ENCODE measurements at places on chromosomes 1 and 21. TPM values are rescaled to one million over a fixed set of nuclear protein-coding genes. Genes with fewer than 3 reads are reported as not detected.
A peak's percentile ranks its signal among the peaks of the same experiment; 100 is the strongest.

- no peaks in the 10 kb centered on the region for H3K4me1 ChIP-seq
- H3K27ac ChIP-seq = no peak overlapping the region
- H3K4me3 ChIP-seq = no peak overlapping the region
- no peaks in the 10 kb centered on the region for H3K36me3 ChIP-seq
- H3K27me3 ChIP-seq = peaks cover 3% of the 10 kb centered on the region
- no peak for DNase-seq
Observed at GRCh38 chr1:56634981-56635380, 10.1 kb upstream of the PRKAA2 start.

DNA sequence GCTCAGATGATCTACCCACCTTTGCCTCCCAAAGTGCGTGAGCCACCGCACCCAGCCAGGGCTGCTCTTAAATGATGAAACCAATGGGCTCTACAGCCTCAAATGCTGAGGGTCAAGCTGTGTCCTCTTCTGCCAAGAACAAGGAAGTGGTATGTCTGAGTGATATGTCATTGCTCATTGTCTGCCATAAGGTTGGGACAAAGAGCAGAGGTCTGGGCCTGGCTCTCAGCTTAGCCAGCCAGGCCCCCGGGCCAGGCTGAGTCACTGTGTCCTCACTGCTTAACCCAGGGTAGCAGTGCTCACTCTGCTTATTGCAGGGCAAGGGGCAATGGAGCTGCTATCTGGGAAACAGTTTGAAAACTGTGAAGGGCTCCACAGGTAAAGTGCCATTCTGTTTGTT is 8.3 kb upstream of the ETS2 start:
- no peak overlapping the region for H3K27ac ChIP-seq
- no peaks in the 10 kb centered on the region for H3K4me1 ChIP-seq
- H3K4me3 ChIP-seq = no peak overlapping the region
- H3K27me3 ChIP-seq = no peaks in the 10 kb centered on the region
- no peaks in the 10 kb centered on the region for H3K36me3 ChIP-seq

GRCh38 chr1:43671626-43672330 is 21.8 kb downstream of the KDM4A start:
- H3K36me3 ChIP-seq = peaks cover 100% of the 10 kb centered on the region
- H3K4me1 ChIP-seq = no peaks in the 10 kb centered on the region
- H3K27me3 ChIP-seq = no peaks in the 10 kb centered on the region
- H3K27ac ChIP-seq = no peak overlapping the region
- no peak overlapping the region for H3K4me3 ChIP-seq
- no peak for DNase-seq

The HHIPL2 gene
- total RNA-seq = 0.32 TPM

DNA sequence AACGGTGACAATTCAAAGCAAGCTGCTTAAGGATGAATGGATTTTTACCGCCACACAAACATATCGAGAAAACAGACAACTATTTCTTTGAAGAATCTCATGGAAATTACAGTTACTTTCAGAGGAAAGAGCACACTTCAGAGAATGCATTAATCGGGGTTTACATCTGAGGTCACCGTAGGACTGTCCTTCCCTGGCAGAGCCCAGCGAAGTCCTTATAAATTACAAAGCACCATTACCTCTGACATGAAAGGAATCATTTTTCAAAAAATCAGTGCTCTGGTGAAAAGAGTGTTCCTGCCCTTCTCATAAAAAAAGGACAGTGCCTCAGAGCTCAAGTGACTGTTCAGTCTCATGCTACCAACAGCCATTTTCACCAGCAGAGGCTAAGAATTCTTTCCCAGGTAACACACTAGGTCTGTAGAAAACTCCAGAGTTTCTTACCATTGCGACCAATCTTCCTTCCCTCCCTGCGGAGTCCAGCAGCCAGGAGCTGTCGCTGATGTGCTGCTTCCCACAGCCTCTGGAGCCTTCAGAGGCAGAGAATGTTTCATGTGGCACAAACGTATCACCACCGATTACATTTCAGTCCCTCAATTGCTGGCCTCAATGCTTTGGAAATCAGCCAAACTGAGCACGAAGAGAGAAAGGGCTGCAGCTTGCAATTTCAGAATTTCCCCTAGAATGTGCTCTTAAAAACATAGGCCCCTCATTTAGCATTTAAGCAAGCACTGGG is 75.4 kb downstream of the PLD5 start:
- no peaks in the 10 kb centered on the region for H3K36me3 ChIP-seq
- no peak for DNase-seq
- no peaks in the 10 kb centered on the region for H3K4me1 ChIP-seq
- no peak overlapping the region for H3K4me3 ChIP-seq

DNA sequence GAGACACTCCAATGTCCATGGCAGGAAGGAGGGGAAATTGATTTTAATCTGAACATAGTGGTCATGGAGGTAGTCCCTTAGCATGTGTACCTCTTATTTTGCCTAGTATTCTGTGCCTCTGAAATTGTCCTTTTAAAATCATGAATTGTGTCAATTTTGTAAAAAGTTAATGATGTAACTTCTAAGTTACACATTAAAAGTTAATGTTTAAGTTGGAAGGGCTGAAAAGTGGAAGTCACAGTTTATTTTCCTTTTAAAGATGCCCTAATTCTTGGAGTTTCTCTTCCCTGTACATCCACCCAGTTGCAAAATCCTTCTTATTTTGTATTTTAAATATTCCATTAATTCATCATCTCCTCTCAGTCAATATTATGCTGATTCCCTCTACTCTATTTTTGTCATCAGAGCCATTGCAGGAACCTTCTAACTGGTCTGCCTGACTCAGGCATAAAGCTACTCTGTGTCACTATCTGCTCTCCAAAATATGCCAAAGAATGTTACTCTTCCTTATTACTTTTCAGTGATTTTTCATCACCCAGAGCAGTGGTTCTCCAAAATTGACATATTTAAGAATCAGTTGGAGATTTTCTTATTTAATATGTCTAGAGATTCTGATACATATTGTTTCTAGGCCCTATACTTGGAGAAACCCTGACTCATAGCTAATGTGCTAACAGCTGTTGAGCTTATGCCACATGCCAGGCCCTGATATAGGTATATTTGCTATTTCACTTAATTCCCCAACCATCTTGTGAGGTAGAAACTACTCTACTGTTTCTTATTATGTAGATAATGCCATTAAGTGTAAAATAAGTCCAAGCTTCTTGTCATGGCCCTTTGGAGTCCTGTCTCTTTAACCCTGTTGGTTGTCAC is 5.1 kb downstream of the HOOK1 start:
- H3K27me3 ChIP-seq = peaks cover 7% of the 10 kb centered on the region
- H3K27ac ChIP-seq = no peak overlapping the region
- DNase-seq = no peak
- H3K4me1 ChIP-seq = peaks cover 19% of the 10 kb centered on the region
- H3K36me3 ChIP-seq = no peaks in the 10 kb centered on the region
- H3K4me3 ChIP-seq = no peak overlapping the region

DNA sequence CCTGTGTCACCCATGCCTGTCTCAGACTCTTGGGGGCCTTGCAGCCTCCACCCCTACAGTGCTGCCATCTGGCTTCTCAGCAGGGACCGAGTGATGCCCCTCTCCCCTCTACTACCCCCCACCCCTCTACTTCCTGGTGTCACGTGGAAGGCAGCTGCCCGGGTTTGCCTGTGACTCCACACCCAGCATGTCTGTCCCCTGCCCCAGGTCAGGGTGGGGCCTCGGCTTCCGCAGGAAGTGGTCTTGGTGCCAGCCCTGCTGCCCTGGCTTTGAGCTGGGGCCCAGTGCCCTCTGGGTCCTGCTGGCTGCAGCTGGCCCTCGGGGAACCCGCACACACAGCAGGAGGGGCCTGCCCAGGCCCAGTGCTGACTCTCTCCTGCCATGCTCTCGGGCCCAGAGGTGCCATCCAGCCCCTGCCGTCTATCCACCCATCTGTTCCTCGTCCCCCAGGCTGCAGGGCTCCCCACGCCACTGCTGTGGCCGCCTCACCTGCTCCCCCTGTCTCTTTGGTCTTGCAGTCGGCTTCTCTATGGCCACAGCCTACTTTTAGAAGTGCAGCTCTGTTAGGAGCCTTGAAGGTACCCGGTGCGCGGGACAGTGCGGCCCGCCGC is 24.0 kb downstream of the PLCH2 start:
- peaks cover 51% of the 10 kb centered on the region for H3K27me3 ChIP-seq
- peaks cover 12% of the 10 kb centered on the region for H3K36me3 ChIP-seq
- DNase-seq = no peak
- peaks cover 14% of the 10 kb centered on the region for H3K4me1 ChIP-seq
- H3K4me3 ChIP-seq = no peak overlapping the region
- H3K27ac ChIP-seq = no peak overlapping the region

The OLFML2B gene
- 3.3 TPM for total RNA-seq

DNA sequence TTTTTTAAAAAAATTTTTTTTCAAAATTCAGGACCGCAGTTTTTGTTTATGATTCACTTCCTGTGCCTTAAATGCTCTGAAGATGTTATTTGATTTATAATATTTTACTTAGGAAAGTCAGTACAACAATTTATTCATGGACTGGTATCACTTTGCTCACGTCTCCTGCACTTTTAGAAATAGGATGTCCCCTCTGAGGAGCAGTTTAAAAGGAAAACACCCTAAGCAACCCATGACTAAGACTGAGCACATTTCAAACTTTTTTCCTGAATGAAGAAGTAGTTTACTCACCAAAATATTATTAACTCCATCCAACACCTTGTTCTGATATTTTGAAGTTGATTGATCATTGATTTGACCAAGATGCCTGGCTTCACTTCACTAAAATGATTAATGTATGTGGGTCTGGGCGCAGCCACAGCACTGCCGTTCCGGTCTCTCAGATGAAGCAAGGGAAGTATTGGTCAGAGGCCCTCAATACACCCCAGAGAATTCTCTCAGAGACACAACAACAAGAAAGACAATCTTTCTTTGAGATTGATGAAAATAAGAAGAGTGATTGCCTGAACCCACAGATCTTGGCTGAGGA is 223.9 kb downstream of the TGFB2 start:
- H3K27me3 ChIP-seq = no peaks in the 10 kb centered on the region
- DNase-seq = no peak
- H3K36me3 ChIP-seq = no peaks in the 10 kb centered on the region
- H3K4me1 ChIP-seq = peaks cover 3% of the 10 kb centered on the region
- no peak overlapping the region for H3K4me3 ChIP-seq

DNA sequence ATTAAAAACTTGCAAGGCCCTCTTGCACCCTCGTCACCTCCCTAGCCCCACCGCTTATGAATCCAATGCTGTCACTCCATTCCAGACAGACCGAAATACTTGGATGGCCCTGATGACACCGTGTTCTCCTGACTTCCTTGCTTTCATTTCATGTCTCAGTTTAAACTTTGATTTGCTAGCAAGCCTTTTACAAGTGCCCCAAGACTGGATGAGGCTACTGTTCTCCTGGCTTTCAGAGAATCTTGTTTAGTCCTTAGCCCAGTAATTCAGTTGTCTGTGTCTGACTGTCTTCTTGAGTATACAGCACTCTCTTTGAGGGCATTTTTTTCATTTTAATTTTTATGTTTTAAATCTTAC is 824 bp upstream of the IFI44L start:
- no peaks in the 10 kb centered on the region for H3K27me3 ChIP-seq

- H3K4me1 ChIP-seq = no peaks in the 10 kb centered on the region
- no peak overlapping the region for H3K4me3 ChIP-seq
- no peaks in the 10 kb centered on the region for H3K36me3 ChIP-seq
- no peak overlapping the region for H3K27ac ChIP-seq
Observed at GRCh38 chr1:50268049-50268448, 155.2 kb downstream of the DMRTA2 start.

The MSH4 gene
- total RNA-seq = 0.21 TPM

DNA sequence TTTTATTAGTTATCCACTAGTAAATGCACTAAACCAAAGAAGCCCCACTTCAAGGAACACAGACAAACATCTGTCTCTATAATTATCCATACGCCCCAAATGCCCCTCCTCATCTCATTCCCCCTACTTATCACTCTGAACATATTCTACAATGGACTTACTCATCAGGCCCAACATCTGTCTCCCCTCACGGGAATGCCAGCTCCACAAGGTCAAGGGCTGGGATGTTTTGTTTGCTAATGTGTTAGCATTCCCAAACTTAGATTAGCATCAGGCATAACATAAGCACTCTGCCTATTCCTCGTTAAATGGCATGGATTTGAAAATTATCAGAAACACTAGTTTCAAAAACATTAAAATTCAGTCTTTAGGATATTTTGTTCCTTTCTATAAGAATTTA is 279.5 kb downstream of the DSCAM start:
- no peak overlapping the region for H3K27ac ChIP-seq
- no peaks in the 10 kb centered on the region for H3K4me1 ChIP-seq
- H3K4me3 ChIP-seq = no peak overlapping the region
- no peaks in the 10 kb centered on the region for H3K36me3 ChIP-seq

DNA sequence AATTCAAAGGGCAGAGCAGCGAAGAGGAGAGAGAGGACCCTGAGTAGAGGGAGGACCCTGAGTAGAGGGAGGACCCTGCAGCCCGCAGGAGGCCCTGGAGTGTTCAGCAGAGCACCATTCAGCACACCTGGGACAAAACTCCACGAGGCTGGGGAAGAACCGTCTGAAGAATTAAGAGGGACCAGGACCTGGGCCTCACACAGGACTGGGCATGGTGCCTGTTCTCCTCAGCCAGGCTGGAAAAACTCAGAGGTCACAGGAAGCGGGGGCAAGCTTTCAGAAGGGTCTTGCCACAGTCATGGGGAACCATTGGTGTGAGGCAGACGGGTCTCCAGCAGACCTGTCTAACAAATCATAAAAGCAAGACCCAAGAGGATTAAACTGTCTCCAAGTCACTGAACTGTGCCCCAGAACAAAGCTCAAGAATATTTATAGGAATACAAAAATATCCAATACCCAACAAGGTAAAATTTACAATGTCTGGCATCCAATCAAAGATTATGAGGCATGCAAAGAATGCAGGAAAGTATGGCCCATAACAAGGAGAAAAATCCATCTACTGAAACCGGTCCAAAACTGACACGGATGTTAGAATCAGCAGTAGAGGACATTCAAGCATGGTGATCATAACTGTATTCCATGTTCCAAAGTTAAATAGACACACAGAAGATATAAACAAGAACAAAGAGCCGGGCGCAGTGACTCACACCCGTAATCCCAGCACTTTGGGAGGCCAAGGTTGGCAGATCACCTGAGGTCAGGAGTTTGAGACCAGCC is 30.6 kb downstream of the MORN1 start:
- H3K27ac ChIP-seq = no peak overlapping the region
- no peaks in the 10 kb centered on the region for H3K36me3 ChIP-seq
- no peak for DNase-seq
- no peak overlapping the region for H3K4me3 ChIP-seq
- no peaks in the 10 kb centered on the region for H3K4me1 ChIP-seq

GRCh38 chr1:203726417-203726867 is 38.5 kb upstream of the LAX1 start:
- H3K4me3 ChIP-seq = no peak overlapping the region
- no peaks in the 10 kb centered on the region for H3K4me1 ChIP-seq
- H3K27me3 ChIP-seq = no peaks in the 10 kb centered on the region
- H3K36me3 ChIP-seq = peaks cover 90% of the 10 kb centered on the region
- no peak overlapping the region for H3K27ac ChIP-seq
- DNase-seq = no peak

GRCh38 chr1:32128964-32129363 is 21.1 kb downstream of the KPNA6 start:
- H3K4me1 ChIP-seq = peaks cover 18% of the 10 kb centered on the region
- H3K27me3 ChIP-seq = no peaks in the 10 kb centered on the region
- no peak for DNase-seq
- no peak overlapping the region for H3K27ac ChIP-seq
- H3K4me3 ChIP-seq = no peak overlapping the region
- H3K36me3 ChIP-seq = no peaks in the 10 kb centered on the region

GRCh38 chr21:44734026-44734745 is 22.8 kb upstream of the TSPEAR start:
- DNase-seq = peak; percentile 61
- peaks cover 23% of the 10 kb centered on the region for H3K27me3 ChIP-seq
- no peak overlapping the region for H3K4me3 ChIP-seq
- H3K36me3 ChIP-seq = no peaks in the 10 kb centered on the region

The TNFRSF25 gene
- total RNA-seq = 132 TPM
